Activated CD4-positive, alpha-beta T cell treated with anti-CD3 and anti-CD28 coated beads for 4 hours (primary cell): ENCODE measurements at places on chromosomes 6 and 20.

DNA sequence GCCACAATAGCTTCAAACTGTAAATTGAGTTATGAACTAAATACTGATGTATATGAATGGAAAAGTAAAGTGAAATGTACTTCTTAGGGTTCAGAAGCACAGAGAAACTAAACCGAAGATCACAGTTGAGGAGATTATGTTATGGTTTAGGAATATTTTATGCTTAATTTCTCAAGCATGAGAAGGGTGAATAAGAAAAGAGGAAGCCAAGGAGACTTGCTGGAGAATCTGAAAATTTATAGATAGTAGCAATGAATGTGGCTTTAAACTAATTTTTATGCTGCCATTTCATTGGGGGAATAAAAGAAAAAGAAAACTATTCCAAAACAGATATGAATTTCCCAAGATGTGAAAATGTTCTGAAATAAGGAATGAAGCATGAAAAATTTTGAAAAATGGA lies 5.6 kb downstream of the ANKS1A start:
- DNase-seq, result no peak

- no peak for DNase-seq
These were observed 63.7 kb downstream of the PXDC1 start for GRCh38 chr6:3687847-3688246.

DNA sequence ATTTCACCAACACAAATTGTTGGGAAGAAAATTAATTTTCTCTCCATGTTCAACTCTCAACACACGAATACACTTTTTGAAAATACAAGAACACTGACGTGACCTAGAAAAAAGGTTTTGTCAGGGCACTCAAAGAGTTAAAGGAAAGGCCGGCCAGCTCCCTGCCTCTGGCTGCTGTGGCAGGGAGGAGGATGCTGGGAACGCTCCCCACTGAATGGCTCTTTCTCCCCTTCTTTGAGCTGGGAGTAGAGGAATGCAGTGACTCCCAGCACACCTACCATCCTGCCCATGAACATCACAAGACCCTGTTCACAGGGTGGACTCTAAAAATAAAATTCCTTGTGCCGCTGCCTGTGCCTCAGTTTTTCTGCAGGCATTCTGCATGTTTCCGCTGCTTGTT lies 47.0 kb downstream of the MAP3K5 start:
- no peak for DNase-seq

DNA sequence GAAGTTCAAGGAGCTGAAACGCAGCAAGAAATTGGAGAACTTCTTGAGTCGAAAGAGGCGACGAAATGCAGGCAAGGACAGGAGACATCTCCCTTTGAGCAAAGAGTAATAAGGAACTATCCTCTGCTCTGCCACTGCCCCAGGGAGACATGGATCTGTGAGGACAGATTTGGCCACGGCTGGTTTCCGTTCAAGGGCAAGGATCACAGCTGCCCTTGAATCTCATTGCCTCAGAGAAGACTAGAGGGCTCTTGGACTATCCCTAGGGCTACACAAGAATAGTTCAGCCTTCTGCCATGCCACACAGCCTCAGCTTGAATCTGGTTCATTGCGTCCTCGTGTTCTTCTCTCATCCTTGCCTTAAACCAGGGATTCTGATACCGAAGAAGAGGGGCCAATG lies 7.7 kb downstream of the RRP36 start:
- DNase-seq, result no peak

DNA sequence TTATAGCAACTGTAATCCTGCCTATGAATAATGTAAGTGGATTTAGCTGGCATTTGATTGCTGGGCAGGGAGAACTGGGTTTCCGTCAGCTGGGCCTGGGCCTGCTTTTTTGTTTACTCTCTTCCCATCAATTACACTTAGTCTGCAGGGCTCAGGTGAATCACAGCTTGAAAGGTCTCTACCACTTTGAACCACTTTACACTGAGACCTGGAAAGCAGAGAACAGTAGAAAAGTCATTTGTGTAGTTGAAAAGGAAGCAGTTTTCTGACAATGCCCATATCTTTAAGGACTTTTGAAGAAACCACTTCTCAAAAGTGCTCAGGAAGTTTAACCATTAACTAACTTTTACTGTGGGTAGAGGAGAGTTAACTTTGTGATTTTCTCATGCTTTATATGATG lies 315.4 kb upstream of the SASH1 start:
- DNase-seq, result no peak
